ENCODE measurements at places on chromosomes 2 and 18.
A peak's percentile ranks its signal among the peaks of the same experiment; 100 is the strongest.

DNA sequence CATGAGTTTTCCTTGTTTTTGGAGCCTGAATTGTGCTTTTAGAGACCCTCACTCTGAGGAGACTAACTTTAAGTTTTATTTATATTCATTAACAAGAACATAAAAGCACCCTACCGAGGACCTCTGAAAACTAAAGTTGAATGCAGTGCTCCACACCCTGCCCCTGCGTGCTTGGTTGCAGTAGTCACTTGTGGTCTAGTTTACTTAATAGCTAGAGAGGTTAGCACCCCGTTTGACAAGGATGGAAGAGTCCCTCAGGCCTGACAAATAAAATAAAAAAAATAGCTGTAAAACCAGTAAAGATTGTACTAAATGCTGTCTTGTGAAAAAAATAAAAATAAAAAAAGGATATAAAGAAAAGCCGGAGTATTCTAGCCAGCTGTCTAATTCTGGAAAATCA is 395.2 kb downstream of the MTX2 start:
- no peak for DNase-seq

- DNase-seq: no peak
Measured at GRCh38 chr2:26581991-26582842, 58.9 kb downstream of the CIB4 start.

DNA sequence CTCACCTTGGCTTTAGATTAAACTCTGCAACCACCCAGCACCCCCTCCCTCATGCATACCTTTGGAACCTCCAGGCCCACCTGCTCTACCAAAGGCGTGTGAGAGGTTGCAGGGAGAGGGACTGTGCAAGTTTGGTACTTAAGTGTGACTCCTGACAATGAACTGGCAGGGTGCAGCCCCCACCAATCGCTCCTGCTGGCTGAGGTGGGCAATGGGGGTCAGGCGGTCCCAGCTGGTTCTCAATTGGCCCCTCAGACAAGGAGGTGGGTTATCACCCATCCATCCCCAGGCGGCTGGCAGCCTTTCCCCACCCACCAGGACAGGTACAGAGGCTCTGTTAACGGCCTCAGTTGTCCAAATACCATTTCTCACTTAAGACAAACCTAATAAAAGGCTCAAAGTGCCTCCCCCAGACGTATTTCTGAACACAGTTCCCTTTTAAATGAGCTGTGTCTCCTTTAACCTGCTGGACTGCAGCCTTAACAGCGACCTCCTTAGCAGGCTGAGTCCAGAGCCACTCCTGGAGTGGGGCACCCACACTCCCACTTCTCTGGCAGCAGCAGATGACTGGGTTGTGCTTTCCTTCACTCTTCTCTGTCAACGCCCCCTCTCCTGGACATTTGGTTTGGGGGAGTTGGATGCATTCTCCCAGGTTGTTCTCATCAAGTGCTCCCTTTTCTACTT is 169.2 kb upstream of the SMAD2 start:
- no peak for DNase-seq

DNA sequence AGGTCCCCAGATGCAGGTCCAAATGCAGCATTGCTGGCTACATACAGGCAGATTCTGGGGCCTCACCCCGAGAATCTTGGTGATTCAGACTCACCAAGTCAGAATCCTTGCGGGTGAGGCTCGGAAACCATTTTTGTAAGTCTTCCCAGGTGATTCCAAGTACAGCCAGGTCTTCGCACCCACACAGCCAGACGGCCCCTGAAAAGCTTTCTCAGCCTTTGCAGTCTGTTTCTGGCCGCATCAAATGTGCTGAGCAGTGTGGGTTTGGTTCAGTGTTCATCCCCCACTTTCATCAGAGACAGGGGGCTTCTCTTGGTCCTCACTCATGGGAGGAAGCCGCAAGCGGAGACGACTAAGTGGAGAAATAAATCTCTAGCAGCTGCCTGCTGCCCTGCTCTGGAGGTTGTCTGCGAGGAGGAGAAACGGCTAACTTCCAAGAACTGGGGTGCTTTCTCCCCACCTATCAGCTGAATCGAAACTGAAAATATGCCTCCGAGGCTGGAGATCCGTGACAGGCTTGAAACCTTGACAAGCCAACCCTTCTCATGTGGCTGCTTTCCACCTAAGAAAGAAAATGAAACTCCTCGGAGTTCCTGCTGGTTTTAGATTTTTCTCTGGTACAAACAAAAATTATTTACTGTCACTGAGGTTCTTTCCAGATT is 8.9 kb upstream of the TMEM185B start:
- DNase-seq: peak; percentile 90

- no peak for DNase-seq
Measured at GRCh38 chr2:10911291-10912075, at the start of gene KCNF1. Gene KCNF1, plus strand, starts transcription at chr2:10911934. Its CDS starts 493 bp downstream, at chr2:10912427.

All from activated CD4-positive, alpha-beta T cell treated with anti-CD3 and anti-CD28 coated beads, Interleukin-2, amount 10 ng/mL, durations not matched to agents 7 days and 5 days (primary cell).